ENCODE measurements at places on chromosomes 13 and 19.

DNA sequence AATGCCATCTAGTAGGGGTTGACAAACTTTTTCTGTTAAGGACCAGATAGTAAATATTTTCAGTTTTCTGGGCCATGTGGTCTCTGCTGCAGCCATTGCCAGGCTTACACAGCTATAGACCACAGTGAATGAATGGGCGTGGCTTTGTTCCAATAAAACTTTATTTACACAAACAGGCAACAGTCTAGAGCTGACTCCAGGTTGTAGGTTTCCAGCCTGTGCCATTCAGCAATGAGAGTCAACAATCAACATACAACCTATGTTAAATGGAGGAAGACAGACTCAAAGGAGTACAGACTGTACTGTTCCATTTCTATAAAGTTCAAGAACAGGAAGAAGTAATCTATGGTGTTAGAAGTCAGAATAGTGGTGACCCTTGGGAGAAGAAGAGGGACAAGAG, 15.2 kb upstream of the IZUMO2 start:
- no peak for DNase-seq

GRCh38 chr13:109547942-109548341, 238.4 kb downstream of the IRS2 start:
- DNase-seq = no peak

DNA sequence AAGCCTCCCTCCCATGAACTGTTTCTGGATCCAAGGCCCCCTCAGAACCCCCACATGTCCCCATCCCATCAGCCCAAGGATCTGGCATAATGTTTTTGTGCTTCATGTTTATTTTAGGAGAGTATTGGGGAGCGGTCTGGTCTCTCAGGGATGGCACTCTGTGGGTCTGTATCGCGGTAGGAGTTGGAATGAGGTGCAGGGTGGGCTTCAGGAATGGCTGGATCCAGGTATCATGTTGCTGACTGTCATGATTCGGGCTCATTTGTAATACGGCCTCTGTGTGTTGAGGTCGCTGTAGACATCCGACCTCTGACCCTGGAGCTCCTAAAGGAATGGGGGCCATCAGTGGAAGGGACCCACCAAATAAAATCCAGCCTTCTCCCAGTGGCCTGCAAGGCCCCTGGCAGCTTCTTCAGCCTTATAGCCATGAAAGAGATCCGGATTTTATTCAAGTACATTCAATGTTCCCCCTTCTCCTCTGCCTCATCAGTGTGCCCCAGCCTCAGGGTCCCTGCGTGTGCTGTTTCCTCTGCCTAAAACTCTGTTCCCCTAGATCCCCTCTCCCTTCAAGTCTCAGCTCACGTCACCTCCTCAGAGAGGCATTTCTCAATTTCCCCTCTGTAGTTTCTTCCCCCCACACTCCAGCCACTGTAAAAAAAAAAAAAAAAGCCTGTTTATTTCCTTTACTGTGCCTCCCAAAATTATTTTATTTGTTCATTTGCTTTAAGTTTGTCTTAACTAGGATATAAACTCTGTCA, 2.2 kb downstream of the HCST start:
- DNase-seq = no peak

GRCh38 chr13:29914581-29914980, 64.2 kb upstream of the UBL3 start:
- DNase-seq = no peak

- DNase-seq = no peak
These were observed 22.2 kb downstream of the PCID2 start for GRCh38 chr13:113186061-113186900.

- no peak for DNase-seq
These were observed 543 bp upstream of the NUP62 start for GRCh38 chr19:49929611-49930482.

GRCh38 chr19:12784394-12784870, 6.9 kb upstream of the JUNB start:
- no peak for DNase-seq

GRCh38 chr13:51045451-51045850, 65.6 kb downstream of the C13orf42 start:
- no peak for DNase-seq

DNA sequence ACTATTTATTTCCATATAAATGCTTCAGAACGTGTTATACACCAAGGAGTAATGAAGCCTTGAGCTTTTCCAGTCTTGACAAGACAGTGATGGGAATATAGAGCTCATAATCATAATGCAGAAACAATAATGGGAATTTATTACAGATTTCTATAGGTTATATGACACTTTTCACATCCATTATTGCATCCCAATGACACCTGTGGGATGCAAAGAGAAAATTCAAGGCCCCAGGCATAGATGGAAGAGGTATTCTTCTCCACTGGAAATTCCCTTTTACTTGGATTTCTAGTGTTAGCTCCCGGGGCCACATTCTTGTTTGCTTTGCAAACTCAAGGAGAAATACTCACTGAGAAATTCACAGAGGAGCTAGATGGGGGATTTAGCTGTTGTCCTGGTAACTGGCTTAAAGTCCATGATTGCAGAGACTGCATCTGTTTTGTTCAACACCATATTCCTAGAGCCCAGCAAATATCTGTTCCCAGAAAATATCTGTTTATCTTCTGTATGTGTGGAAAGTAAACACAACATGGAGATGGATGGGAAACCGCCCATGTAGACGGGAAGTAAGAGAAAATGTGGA, 30.6 kb upstream of the TNFSF11 start:
- no peak for DNase-seq

DNA sequence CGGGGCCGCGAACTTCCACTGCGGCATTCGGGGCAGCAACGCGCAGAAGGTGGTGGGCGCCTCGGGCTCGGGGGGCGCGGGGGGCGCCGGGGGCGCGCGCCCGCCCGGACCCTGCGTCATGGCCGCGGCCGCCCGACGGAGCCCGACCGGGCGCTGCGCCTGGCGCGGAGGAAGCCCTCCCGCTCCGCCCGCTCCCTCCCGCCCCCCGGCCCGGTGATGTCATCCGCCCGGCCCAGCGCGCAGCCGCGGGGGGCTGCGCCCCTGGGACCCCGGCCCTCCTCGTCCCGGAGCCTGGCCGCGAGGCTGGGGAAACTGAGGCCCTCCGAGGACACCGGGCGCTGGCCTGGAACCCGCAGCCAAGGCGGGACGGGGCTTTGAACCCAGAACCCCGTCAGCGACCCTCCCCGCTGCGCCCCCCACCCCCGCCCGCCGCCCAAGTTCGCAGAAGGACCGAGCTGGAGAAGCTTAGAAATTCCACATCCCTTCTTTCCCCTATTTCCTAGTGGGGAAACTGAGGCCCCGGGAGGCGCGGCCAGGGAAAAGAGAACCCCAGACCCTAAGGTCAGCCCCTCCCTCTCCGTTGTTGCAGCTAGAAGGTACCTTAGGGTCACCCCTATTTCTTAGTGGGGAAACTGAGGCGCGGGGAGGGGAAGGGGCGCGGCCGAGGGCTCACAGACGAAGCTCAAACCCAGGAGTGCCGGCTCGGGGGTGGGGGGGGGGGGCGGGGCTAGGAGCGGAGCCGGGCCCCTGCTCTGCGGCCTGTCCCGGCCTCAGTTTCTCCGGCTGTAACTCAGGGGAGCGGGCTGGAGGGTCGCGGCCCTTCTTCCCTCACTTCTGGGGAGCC, at the start of gene SHC2:
Gene SHC2, minus strand, starts transcription at position 157 of the 844 bp plus-strand sequence. Its CDS starts 37 bp downstream, at position 120.
- no peak for DNase-seq

- DNase-seq = no peak
These were observed 2.4 kb downstream of the ALOX5AP start for GRCh38 chr13:30737511-30738337.

- DNase-seq = no peak
These were observed 12.2 kb downstream of the UPF1 start for GRCh38 chr19:18843960-18844359.

- DNase-seq = no peak
These were observed 51.2 kb downstream of the MBD3L2B start for GRCh38 chr19:6970021-6970420.

DNA sequence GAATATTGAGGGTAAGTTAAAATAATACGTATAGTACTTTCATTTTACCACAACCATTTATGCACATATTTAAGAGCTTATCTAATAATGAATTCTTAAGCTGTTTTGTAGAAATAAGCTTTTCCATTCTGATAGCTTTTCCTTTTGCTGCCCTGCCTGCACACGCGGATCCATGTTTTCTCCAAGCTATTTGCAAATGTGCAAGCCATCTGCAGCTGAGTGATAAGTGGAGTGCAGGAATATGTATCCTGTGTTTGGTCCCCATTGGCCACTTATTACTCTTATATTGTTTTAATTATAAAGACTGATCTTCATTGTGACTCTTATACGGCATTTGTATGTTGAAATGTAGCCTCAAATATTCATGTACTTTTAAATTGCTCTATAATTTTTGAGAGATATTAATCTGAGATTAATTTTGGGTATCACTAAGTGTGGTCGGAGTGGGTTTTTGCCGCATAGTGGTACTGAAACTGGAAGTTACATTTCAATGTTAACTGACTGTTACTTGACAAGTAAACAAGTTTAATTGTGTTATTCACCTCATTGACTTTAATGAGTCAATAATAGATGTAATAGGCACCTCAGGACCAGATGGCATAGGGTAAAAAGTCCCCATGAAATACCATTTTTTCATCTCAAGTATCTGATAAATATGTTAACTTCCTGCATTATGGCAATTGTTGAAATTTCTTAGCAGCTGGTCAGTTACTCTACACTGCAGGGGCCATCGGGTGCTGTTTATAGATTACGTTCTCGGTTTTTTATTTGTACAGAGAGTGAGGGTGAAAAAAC, 1567.4 kb downstream of the EFNB2 start:
- DNase-seq = no peak

DNA sequence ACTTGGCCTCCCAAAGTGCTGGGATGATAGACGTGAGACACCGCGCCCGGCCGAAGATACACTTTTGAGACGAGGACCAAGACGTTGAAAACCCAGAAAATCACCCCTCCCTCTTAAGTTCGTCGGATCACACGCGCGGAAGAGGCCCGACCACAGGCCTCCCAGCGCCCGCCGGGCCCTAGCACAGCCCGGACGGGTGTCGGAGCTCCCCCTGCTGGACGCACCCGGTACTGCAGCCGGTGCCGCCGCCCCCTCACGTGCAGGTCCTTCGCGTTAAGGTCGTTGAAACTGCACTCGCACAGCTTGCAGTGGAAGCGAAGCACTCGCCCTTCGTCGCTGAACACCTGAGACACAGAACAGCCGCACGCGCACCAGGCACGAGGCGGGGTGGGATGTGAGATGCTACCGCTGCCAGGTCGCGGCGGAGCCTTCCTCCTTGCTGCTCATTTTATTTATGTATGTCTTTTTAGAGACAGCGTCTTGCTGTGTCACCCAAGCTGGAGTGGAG, 35.7 kb upstream of the MATK start:
- DNase-seq = no peak

GRCh38 chr13:45132369-45133064, 12.2 kb downstream of the GTF2F2 start:
- no peak for DNase-seq

- no peak for DNase-seq
These were observed 55.7 kb downstream of the SPATA13 start for GRCh38 chr13:24216176-24216575.

All from cortex of kidney (tissue), 1 donor.